ENCODE measurements at places on chromosomes 5 and 9.

GRCh38 chr9:136779808-136780207 is 11.3 kb upstream of the TMEM141 start:
- DNase-seq, result no peak

DNA sequence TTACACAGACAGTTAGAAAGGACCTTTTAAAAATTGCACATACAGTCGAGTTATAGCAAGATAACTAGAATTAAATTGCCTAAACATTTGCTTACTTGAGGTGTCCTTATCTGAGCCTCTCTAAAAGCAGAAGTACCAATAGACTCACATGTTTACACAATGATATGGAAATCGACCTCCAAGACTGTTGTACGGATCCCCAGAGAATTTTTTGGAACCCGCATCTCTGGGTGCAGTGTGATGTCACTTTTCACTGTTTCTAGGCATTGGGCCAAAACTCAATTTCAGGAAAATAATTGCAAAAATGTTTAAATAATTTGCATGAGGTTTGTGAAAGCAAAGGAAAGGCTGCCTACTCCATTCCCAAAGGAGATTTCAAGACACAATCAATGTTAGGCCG is 63.1 kb upstream of the ATG10 start:
- DNase-seq, result no peak

DNA sequence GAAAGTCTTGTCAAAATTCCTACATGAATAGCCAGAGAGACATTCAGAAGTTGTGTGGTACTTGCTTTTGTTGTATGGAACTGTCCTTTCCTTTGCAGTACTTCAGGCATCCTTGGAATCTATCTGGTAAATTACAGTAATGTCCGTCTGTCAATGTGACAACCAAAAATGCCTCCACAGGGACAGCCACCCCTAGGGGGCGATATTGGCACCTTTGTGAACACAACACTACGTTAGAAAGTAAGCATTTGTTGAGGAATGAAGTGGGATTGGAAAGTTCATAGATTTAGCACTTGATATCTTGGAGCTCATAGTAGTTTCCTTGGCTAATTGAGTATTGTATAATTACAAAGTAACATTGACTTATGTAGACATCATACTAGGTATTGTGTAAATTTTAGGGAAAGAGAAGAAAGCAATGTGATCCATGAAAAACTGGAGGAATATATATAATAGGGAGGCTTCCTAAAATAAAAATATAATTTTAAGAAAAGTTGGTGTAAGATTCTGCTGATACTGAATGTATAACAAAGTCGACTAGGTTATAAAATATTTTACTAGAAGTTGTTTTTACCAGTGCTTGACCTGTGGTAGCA is 32.7 kb downstream of the TMEFF1 start:
- DNase-seq, result peak; percentile 70

DNA sequence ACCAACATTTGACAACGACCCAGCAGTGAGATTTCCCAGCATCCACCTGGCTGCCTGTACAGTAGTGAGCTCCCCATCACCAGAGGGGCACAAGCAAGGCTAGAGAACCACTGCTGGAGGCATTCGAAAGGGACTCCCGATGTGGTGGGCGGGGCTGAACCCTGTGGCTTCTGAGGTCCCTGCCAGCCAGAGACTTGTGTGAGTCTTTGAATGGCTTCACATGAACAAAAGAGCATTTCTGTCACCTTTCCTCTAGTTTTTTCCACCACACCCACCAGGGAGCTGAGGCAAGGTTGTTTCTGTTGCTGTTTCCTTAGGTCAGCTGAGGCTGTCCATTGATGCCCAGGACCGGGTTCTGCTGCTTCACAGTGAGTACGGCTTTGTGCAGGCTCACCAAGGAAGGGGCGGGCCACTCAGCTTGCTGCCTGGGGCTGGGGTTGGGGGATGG is 15.7 kb downstream of the RGS3 start:
- no peak for DNase-seq

- no peak for DNase-seq
These were observed 212.9 kb downstream of the FANCC start for GRCh38 chr9:95104581-95104960.

GRCh38 chr9:9790216-9790872 is 822.5 kb downstream of the PTPRD start:
- DNase-seq, result peak; percentile 7

- no peak for DNase-seq
These were observed 41.2 kb downstream of the DBH start for GRCh38 chr9:133677126-133678010.

DNA sequence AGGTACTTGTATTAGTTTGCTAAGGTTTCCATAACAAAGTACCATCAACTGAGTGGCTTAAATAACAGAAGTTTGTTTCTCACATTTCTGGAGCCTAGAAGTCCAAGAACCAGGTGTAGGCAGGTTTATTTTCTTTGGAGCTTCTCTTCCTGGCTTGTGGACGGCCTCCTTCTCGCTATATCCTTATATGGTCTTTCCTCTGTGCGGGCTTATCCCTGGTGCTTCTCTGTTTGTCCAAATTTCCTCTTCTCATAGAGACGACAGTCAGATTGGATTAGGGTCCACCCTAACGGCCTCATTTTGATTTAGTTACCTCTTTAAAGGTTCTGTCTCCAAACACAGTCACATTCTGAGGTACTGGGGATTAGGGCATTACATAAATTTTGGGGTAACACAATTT is 88.3 kb downstream of the RMI1 start:
- DNase-seq, result no peak

GRCh38 chr9:94622087-94622800 is 17.1 kb downstream of the FBP1 start:
- DNase-seq, result no peak

DNA sequence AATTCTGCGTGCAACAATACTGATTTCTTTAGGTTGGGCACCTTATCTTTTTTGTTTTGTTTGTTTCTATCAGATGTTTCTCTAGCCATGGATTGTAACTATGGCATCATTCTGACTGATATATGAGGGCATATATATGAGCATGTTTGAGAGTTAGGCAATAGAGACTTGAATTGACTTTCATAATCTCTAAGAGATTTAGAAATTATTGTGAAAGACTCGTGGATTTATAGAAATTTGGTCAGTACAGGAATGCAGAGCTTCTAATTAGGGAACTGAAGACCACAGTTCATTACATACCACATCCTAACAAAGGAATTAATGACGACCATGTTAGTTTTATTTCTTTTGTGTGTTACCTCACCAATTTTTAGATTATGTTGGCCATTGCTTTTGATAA is 546.0 kb upstream of the GRAMD2B start:
- DNase-seq, result no peak

DNA sequence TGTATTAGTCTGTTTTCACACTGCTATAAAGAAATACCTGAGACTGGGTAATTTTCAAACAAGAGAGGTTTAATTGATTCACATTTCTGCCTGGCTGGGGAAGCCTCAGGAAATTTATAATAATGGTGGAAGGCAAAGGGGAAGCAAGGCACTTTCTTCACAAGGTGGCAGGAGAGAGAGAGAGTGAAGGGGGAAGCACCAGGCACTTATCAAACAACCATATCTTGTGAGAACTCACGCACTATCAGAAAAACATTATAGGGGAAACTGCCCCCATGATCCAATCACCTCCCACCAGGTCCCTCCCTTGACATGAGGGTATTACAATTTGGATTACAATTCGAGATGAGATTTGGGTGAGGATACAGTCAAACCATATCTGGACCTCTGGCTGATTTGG is 34.7 kb downstream of the ADRB2 start:
- DNase-seq, result no peak
